ENCODE measurements at places on chromosomes 12 and 14.

GRCh38 chr14:22332686-22333421 is 256.2 kb downstream of the DAD1 start:
- no peaks in the 10 kb centered on the region for H3K27me3 ChIP-seq
- H3K4me3 ChIP-seq, result no peak overlapping the region
- H3K27ac ChIP-seq, result no peak overlapping the region
- DNase-seq, result no peak
- no peaks in the 10 kb centered on the region for H3K4me1 ChIP-seq

DNA sequence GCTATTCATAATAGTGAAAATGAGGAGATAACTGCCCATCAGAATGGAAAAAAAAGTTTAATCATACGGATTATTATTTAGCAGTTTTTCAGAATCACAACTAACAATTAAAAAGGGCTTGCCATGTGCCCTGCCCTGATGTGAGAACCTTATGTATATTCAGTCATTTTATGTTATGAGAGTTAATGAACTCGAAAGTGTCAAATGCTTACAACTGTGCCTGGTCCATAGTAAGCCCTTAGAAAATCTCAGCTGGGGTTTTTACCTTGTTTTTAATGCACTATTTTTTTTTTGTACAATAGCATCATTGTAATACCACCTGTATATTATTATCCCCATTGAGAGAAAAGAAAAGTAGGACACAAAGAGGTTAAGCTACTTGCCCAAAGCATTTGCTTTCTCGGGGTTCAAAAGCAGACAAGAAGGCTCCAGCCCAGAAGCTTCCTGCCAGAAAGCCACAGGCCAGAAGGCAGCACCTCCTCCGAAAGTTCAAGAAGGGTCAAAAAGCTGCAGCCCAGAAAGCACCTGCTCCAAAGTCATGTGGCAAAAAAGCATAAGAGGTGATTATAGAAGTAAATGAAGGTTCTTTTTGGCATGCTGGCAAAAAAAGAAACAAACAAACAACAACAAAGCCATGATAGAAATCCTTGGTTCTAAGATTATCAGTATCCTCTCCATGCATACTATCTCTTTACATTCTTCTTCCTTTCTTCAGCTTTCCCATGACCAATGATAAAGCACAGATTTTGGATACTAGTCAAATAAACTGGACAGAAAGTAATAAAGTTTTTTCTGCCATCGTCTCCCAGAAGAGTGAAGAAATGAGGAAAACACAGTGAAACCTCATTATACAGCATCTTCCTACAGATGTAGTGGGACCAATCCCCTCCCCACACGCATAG is 59.1 kb upstream of the NAP1L1 start:
- peaks cover 13% of the 10 kb centered on the region for H3K4me1 ChIP-seq
- H3K4me3 ChIP-seq, result no peak overlapping the region
- H3K27ac ChIP-seq, result peak overlapping the region; percentile 85
- H3K36me3 ChIP-seq, result no peaks in the 10 kb centered on the region
- no peak for DNase-seq

DNA sequence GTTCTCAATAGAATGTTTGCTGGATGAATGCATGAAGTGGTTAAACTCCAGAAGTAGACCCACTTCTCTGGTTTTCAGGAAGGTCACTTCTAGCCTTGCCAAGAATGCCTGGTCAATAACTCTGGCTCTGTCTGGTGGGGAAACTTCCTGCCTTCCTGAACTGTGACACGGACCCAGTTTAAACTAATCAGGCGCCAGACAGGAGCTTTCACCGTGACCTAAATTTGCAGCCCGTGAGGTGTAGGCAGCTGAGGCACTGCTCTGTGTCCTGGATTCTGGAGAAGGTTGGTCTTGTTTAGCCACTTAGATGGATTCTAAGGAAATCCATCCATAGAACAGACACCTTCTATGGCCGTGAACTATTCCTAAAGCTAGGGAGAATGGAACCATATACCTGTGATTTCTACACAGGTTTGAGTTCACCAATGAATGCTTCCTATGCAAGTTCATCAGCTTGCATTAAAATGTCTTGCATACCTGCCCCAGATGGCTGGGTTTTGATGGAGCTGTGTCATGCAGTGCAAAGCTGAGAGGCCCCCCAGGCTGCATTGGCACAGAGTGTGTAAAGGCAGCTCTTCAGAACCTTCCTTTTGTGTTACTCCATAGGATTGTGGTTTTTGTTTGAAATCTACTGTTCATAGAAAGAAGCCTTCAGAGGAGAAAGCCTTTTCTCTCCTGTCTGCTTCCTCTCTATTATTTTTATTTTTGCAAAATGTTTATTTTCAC is 4.4 kb downstream of the CHST11 start:
- H3K27me3 ChIP-seq, result no peaks in the 10 kb centered on the region
- peak overlapping the region; percentile 100 for H3K4me3 ChIP-seq
- peaks cover 45% of the 10 kb centered on the region for H3K4me1 ChIP-seq
- peak overlapping the region; percentile 91 for H3K27ac ChIP-seq
- peaks cover 43% of the 10 kb centered on the region for H3K36me3 ChIP-seq

- no peak for DNase-seq
- H3K36me3 ChIP-seq, result no peaks in the 10 kb centered on the region
- H3K4me3 ChIP-seq, result no peak overlapping the region
- H3K27ac ChIP-seq, result no peak overlapping the region
- peaks cover 12% of the 10 kb centered on the region for H3K27me3 ChIP-seq
Observed at GRCh38 chr14:95015046-95015445, 142.3 kb downstream of the DICER1 start.

DNA sequence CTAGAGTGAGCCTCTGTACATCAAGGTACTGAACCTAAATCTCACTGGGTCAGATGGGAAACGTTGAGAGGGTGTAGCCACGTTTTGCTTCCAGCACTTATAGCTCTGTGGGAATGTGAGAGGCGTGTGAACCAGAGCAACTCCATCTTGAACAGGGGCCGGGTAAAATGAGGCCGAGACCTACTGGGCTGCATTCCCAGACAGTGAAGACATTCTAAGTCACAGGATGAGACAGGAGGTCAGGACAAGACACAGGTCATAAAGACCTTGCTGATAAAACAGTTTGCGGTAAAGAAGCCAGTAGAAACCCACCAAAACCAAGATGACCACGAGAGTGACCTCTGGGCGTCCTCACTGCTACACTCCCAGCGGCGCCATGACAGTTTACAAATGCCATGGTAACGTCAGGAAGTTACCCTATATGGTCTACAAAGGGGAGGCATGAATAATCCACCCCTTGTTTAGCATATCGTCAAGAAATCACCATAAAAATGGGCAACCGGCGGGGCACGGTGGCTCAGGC is 63.4 kb upstream of the NCOR2 start:
- no peak for DNase-seq
- H3K27ac ChIP-seq, result peak overlapping the region; percentile 61
- H3K36me3 ChIP-seq, result no peaks in the 10 kb centered on the region
- H3K4me1 ChIP-seq, result peaks cover under 1% of the 10 kb centered on the region
- no peak overlapping the region for H3K4me3 ChIP-seq

DNA sequence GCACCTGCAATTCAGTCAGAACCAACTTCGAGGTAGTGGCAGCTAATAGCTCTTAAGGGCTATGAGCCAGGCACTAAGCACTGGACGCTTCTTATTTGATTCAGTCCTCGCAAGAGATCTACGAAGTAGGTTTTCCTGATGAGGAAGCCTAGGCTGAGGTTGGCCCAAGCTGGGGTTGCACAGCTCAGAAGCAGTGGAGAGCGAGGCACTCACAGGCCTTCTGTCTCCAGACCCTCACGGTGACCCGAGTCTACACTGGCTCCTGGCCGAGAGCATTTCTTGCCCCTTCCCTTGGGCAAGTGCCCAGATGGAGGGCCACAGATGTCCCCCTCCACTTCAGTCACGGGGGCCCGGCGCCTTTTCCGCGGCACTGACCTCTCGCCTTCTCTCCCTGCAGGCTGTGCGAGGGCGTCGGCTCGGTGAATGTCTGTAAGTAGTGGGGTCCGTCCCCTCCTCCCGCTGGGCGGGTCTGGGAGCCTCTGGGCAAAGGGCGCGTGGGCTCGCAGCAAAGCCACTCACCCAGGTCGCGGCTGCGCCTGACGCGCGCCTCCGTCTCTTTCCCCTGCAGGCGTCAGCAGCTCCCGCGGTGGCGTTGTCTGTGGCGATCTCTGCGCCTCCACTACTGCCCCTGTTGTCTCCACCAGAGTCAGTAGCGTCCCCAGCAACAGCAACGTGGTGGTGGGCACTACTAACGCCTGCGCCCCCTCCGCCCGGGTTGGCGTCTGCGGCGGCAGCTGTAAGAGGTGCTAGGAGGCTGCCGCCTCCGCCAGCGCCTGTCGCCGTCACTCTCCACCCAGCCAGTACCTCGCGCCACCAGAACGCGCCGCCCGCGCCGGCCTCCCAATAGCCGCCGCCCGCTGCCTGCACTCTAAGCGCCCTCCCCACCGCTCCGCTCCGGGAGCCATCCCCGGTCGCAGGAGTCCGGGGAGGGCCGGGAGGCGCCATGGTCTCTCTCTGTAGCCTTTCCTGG is 13.1 kb downstream of the KRT83 start:
- peaks cover 86% of the 10 kb centered on the region for H3K27me3 ChIP-seq
- H3K36me3 ChIP-seq, result peaks cover 2% of the 10 kb centered on the region
- peak; percentile 36 for DNase-seq
- peaks cover 30% of the 10 kb centered on the region for H3K4me1 ChIP-seq
- H3K4me3 ChIP-seq, result peak overlapping the region; percentile 80

- H3K27me3 ChIP-seq, result no peaks in the 10 kb centered on the region
- H3K4me1 ChIP-seq, result peaks cover 3% of the 10 kb centered on the region
- H3K36me3 ChIP-seq, result peaks cover 9% of the 10 kb centered on the region
- H3K27ac ChIP-seq, result no peak overlapping the region
Observed at GRCh38 chr12:113853491-113853890, 112.6 kb downstream of the RBM19 start.

DNA sequence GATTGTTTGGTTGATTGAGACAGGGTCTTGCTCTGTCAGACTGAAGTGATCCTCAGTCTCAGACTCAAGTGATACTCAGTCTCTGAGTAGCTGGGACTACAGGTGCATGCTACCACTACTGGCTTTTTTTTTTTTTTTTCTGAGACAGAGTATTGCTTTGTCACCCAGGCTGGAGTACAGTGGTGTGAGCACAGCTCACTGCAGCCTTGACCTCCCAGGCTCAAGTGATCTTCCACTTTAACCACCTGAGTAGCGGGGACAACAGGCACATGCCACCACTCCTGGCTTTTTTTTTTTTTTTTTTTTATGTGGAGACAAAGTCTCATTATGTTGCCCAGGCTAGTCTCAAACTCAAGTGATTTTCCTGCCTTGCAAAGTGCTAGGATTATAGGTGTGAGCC is 31.8 kb downstream of the CPSF2 start:
- H3K27me3 ChIP-seq, result no peaks in the 10 kb centered on the region
- H3K4me1 ChIP-seq, result no peaks in the 10 kb centered on the region
- H3K4me3 ChIP-seq, result no peak overlapping the region
- peak overlapping the region; percentile 23 for H3K27ac ChIP-seq
- DNase-seq, result no peak
- peaks cover 79% of the 10 kb centered on the region for H3K36me3 ChIP-seq

Measured in effector memory CD8-positive, alpha-beta T cell (primary cell).